ENCODE measurements at places on chromosomes 5 and 9. TPM values are rescaled to one million over a fixed set of nuclear protein-coding genes. Genes with fewer than 3 reads are reported as not detected.

Gene SMC2
- 43.3 TPM for polyA plus RNA-seq

Gene ZNF454
- 10.3 TPM for polyA plus RNA-seq

Gene CORO2A
- 2.5 TPM for polyA plus RNA-seq

Gene DMRT3
- 2.2 TPM for polyA plus RNA-seq

Gene SLC25A2
- 0.21 TPM for polyA plus RNA-seq

Gene ITK
- polyA plus RNA-seq: 0.33 TPM

Gene LCN6
- polyA plus RNA-seq: not detected

Gene FOXD4L4
- polyA plus RNA-seq: 0.34 TPM

Gene IL4
- polyA plus RNA-seq: not detected

Gene TMEFF1
- 4.4 TPM for polyA plus RNA-seq

Gene LEAP2
- polyA plus RNA-seq: 4.0 TPM

Gene LHFPL2
- 47.1 TPM for polyA plus RNA-seq

Gene ZBTB5
- 33.5 TPM for polyA plus RNA-seq

Gene RUSC2
- 18.9 TPM for polyA plus RNA-seq

Gene TSPAN17
- polyA plus RNA-seq: 30.9 TPM

Gene TAF11L10
- not detected for polyA plus RNA-seq

Gene TRMO
- 19.9 TPM for polyA plus RNA-seq

Gene PRR7
- polyA plus RNA-seq: 2.3 TPM

Gene ADGRD2
- polyA plus RNA-seq: 0.17 TPM

Gene DMRT2
- polyA plus RNA-seq: 2.0 TPM

Gene EMB
- 3.5 TPM for polyA plus RNA-seq

Gene CEL
- 4.1 TPM for polyA plus RNA-seq

Gene TMEM171
- 5.2 TPM for polyA plus RNA-seq

Gene STK32A
- polyA plus RNA-seq: 19.5 TPM

Gene SH2D3C
- polyA plus RNA-seq: 20.4 TPM

Gene SPTAN1
- polyA plus RNA-seq: 483 TPM

Gene MYMK
- not detected for polyA plus RNA-seq

Gene IDNK
- 13.1 TPM for polyA plus RNA-seq

Gene NFX1
- 28.2 TPM for polyA plus RNA-seq

Gene TERT
- 1.2 TPM for polyA plus RNA-seq

Gene C1QTNF2
- polyA plus RNA-seq: 1.7 TPM

Gene ACTBL2
- polyA plus RNA-seq: not detected

Gene ZFP2
- 6.1 TPM for polyA plus RNA-seq

Gene SPINK6
- not detected for polyA plus RNA-seq

Gene GDA
- polyA plus RNA-seq: 0.28 TPM

Gene MCC
- polyA plus RNA-seq: 28.1 TPM

Gene SLC45A2
- 0.96 TPM for polyA plus RNA-seq

Gene CCDC187
- polyA plus RNA-seq: 2.7 TPM

Gene SHISAL2B
- polyA plus RNA-seq: not detected

Gene LHX3
- polyA plus RNA-seq: not detected

Data from renal pelvis (tissue), 12 donors.